ENCODE measurements at places on chromosomes 4 and X. TPM values are rescaled to one million over a fixed set of nuclear protein-coding genes. Genes with fewer than 3 reads are reported as not detected.

GRCh38 chr4:165783626-165784025 is 89.4 kb upstream of the TLL1 start:
- H3K27ac ChIP-seq: no peak overlapping the region
- DNase-seq: no peak
- no peaks in the 10 kb centered on the region for H3K4me1 ChIP-seq
- H3K36me3 ChIP-seq: no peaks in the 10 kb centered on the region

DNA sequence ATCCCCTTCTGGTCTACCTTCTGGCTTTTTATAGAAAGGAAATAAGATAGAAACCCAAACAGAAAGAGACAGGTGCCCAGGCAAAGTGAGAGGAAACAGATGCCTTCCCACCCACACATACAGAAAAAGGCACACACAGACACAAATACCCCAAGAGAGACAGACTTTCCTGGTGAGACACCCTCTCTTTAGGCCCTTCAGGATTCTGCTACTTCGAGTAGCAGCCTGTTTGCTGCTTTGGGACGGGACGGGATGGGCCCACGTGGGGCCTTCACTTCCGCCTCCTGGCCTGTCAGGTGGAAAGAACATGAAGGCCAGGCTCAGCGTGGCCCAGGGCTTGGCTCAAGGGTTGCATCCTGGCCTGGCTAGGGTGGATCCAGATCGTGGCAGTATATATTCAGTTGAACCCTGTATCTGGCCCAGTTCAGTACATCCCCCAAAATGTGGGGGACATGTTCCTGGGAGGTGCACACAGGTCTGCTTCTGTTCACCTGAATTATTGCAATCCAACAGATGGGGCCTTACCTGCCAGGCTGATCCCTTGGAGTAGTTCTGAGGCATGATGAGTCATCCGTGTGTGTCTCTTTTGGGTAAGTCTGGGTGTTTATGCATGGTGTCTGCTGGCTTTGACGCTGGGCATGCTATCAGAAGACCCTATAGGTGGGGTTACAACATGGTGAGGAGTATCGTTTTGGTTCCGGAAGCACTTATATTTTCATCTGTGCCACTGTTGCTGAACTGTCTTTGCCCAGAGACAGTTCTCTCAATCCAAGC is 2.4 kb downstream of the ZNF275 start:
- H3K36me3 ChIP-seq: 0 out of 3 replicates have a peak, but pooled peaks cover 12% of the 10 kb centered on the region
- DNase-seq: no peak
- no peak overlapping the region for H3K4me3 ChIP-seq
- peaks cover 37% of the 10 kb centered on the region for H3K4me1 ChIP-seq
- no peak overlapping the region for H3K27ac ChIP-seq

DNA sequence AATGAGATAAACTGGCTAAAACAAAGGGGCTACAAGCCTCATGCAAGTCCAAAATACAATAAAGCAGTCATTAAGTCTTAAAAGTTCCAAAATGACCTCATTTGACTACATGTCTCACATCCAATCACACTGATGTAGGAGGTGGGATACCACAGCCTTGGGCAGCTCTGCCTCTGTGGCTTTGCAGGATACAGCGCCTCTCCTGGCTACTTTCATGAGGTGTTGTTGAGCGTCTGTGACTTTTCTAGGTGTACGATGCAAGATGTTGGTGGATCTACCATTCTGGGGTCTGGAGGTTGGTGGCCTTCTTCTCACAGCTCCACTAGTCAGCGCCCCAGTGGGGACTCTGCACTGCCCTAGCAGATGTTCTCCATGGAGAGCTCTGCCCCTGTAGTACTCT is 944.9 kb downstream of the TECRL start:
- no peaks in the 10 kb centered on the region for H3K36me3 ChIP-seq
- no peaks in the 10 kb centered on the region for H3K27me3 ChIP-seq
- H3K27ac ChIP-seq: no peak overlapping the region
- DNase-seq: no peak
- no peak overlapping the region for H3K4me3 ChIP-seq

DNA sequence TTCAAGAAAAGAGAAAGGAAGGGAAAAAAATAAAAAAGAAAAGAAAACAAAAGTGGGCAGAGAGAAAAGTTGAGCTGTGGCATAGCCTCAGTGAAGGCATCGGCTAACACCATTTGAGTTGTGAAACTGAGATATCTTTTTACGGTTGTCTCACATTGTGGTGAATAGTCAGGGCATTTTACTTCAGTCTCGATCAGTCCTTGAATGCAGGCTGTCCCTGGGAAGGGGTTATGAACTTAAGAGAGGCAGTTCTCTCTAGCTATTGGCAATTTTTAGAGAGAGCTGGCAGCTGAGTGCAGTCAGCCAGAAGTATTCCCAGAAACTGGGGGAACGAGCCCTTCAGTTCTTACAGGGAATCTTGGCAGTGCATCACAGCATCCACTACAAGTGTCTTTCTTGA is 93.5 kb upstream of the SLC6A14 start:
- no peaks in the 10 kb centered on the region for H3K36me3 ChIP-seq
- H3K4me1 ChIP-seq: no peaks in the 10 kb centered on the region
- H3K4me3 ChIP-seq: no peak overlapping the region
- no peak for DNase-seq

DNA sequence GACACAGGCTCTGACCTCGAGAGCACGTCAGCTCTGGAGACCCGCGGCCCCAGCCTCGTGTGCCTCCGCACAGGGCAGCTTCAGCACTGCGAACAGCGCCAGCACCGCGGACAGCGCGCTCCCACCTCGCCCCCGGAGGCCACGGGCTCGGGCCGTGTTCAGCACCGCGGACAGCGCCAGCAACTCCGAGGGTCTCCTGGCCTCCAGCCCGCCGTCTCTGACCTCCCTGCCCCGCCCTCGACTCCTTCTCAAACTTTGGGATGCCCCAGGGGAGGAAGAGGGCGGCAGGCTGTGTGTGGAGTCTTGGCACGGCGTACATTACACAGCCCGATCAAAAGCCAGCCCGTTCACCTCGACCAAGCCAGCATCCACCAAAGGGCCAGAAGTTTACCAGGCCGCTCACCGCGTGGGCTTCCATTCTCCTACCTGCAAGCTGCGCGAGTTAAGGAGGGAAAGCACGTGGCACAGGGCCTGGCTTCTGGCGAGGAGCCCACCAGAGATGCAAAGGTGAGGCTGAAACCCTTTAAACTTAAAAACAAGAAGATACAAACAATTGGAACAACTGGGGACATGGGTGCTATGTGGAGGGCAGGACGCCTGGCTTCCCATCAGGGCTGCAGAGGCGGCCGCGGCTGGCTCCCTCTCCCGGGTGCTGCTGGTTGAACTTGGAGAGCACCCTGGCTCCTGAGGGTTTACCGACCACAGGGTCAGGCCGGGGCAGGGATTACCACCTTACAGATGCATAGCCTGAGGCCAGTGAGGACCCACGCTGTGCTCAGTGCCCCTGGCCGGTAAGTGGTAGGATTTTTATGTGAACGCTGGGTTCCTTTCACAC is 4.5 kb upstream of the NKX1-1 start:
- H3K27me3 ChIP-seq: peaks cover 2% of the 10 kb centered on the region
- peak; percentile 15 for DNase-seq
- H3K4me1 ChIP-seq: no peaks in the 10 kb centered on the region
- no peak overlapping the region for H3K27ac ChIP-seq
- H3K4me3 ChIP-seq: no peak overlapping the region
- no peaks in the 10 kb centered on the region for H3K36me3 ChIP-seq

DNA sequence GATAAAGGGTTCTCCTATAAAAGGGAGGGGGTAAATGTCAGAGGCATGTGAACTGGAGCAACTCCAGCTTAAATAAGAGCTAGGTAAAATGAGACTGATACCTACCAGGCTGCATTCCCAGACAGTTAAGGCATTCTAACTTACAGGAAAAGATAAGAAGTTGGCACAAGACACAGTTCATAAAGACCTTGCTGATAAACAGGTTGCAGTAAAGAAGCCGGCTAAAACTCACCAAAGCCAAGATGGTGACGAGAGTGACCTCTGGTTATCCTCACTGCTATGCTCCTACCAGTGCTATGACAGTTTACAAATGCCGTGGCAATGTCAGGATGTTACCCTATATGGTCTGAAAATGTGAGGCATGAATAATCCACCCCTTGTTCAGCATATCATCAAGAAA is 13.1 kb upstream of the SULT1B1 start:
- H3K27ac ChIP-seq: no peak overlapping the region
- DNase-seq: no peak
- H3K36me3 ChIP-seq: no peaks in the 10 kb centered on the region
- H3K4me1 ChIP-seq: peaks cover 15% of the 10 kb centered on the region
- no peaks in the 10 kb centered on the region for H3K27me3 ChIP-seq

The IDH3G gene
- total RNA-seq: 16.2 TPM

The TRPC5OS gene
- total RNA-seq: not detected

The SMIM10L2A gene
- total RNA-seq: not detected

The FGF2 gene
- 0.04 TPM for total RNA-seq

The ASB11 gene
- not detected for total RNA-seq
